ENCODE measurements at places on chromosomes 3 and 15. TPM values are rescaled to one million over a fixed set of nuclear protein-coding genes. Genes with fewer than 3 reads are reported as not detected.

DNA sequence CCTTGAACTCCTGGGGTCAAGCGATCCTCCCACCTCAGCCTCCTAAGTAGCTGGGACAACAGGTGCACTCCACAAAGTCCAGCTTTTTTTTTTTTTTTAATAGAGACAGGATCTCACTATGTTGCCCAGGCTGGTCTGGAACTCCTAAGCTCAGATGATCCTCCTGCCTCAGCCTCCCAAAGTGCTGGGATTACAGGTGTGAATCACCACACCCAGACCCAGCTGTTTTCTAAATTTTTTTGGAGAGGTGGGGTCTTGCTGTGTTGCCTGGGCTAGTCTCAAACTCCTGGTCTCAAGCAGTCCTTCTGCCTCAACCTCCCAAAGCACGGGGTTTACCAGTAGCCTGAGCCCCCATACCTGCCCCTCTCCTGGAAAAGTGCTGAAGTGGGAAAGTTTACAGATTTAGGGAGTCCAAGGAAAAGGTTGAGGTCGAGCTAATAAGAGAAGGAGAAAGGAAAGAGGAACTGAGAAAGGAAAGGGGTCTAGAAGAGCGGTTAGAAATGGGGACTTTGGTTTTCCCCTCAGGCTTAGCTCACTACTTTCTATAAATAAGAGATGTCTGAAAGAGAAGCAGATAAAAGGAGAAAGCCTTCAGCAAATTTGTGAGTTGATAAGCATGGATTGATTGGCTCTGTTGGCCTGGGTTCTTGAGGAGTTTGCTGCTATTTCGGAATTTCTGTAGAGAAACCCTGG lies 23.6 kb downstream of the UBE2E1 start:
- DNase-seq: no peak

- DNase-seq: no peak
Observed at GRCh38 chr3:178901204-178901603, 170.4 kb downstream of the ZMAT3 start.

DNA sequence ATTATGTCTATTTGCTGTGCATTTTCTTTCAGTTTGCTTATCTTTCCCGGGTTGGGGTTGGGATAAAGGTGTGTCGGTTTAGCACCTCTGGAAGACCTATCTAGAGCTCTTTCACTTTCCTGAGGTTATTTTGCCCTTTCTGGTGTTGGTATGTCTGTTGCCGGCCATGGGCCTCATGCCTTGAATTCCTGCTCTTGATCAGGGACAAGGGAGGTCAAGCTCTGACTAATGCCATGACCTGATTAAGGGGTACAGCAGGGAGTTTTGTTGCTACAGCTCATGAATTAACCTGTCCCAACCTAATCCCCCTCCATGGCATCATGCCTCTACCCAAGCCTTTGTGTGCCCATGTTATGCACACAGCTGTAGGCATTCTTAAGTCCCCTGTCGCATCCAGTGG lies 70.5 kb upstream of the GOLGA6B start:
- DNase-seq: no peak

DNA sequence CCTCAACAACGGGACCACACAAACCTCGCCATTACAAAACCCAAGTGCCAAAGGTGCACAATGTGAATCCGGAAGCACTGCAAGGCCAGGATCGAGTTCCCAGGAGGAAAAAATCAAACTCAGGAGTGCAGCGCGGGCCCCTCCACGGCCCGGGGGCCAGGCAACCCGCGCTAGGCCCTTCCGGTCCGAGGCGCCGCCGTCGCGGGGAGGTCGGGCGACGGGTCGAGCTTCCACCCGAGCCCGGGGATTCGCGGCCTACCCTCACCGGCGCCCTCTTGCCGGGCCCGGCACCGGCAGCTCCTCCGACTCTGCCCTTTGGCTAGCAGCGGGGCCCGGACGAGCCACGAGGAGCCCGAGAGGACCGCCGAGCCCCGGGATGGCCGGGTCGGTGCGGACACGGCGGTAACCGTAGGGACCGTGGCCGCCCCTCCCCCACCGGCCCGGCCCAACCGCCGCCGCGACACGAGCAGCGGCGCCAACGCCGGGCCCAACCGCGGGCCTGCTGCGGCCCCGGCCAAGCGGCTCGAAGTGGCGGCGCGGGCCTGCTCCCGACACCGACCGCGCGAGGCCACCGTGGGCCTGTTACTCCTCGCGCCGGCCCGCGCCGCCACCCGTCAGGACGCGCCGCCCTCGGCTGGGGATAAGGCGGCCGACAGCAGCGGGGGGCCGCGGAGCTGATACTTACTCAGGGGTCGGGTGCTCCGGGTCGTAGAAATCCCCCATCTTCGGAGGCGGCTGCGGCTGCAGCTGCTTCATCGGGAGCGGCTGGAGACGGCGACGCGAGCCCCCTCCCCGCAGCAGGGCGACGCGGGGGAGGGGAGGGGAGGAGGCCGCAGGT lies 525 bp downstream of the SETD2 start:
- no peak for DNase-seq

The IGSF11 gene
- 7.0 TPM for total RNA-seq

The MTHFS gene
- total RNA-seq: 8.8 TPM

The CHRNB4 gene
- total RNA-seq: 0.50 TPM

Data from esophagus muscularis mucosa (tissue), 4 donors.